Effector memory CD4-positive, alpha-beta T cell (primary cell): ENCODE measurements at places on chromosomes 5 and 9.

GRCh38 chr9:104177676-104178075, 83.6 kb downstream of the SMC2 start:
- no peak for DNase-seq

DNA sequence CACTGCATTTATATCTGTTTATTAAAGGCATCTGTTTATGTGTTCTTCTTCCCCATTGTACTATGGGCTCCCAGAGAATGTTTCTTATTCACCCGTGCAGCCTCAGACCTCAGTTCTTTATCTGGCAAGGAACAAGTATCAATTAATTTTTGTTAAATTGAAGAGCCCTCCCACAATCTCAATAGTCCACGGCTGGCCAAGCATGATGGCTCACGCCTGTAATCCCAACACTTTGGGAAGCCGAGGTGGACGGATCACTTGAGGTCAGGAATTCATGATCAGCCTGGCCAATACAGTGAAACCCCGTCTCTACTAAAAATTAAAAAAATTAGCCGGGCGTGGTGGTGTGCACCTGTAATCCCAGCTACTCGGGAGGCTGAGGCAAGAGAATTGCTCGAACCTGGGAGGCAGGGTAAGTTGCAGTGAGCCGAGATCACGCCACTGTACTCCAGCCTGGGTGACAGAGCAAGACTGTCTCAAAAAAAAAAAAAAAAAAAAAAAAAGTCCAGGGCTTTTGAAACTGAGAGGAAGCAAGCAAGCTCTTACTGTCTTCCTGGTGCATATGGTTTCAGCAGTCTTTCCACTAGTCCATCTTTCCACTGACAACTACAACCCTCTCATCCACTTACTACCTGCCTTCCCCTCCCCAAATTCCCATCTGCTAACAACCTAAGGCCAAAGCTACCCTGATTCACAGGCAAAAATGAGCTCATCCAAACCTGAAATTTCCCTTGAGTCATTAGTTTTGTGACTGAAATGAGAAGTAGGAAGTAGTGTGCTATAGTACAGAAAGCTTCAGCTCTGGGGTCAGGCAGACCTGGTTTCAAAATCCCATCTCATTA, 2.3 kb upstream of the HK3 start:
- no peak for DNase-seq

DNA sequence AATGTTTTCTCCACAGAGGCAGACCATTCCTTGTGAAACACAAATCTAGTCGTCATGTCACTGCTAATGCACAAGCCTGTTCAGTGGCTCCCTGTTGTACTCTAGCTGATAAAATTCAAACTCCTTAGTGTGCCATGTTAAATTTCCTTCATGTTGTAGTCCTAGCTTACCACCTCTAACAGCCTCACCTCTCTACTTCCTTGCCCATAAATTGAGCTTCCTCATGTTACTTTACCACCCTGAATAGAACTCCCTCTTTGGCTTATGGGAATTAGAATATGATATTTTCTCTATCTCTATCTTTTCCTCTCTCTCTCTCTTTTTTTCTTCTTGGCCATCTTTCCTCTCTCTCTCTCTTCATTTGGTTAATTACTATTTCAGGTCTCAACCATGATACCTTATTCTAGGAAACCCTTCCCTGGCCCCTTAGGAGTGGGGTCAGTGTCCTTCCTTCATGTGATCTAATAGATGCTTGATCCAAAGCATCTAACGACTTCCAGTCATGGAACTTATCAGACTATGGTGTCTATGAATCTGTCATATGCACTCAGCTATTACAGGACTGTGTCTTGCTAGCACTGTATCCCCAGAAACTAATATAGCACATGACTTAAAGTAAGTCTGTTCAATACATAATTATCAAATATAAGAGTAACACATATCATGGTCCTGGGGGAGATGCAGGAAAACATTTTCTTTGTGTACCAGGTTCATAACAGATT, 31.5 kb upstream of the ALDH1A1 start:
- no peak for DNase-seq

GRCh38 chr5:124280079-124280478, 466.4 kb downstream of the ZNF608 start:
- no peak for DNase-seq

- no peak for DNase-seq
These were observed 159.5 kb upstream of the IL12B start for GRCh38 chr5:159489779-159490178.

DNA sequence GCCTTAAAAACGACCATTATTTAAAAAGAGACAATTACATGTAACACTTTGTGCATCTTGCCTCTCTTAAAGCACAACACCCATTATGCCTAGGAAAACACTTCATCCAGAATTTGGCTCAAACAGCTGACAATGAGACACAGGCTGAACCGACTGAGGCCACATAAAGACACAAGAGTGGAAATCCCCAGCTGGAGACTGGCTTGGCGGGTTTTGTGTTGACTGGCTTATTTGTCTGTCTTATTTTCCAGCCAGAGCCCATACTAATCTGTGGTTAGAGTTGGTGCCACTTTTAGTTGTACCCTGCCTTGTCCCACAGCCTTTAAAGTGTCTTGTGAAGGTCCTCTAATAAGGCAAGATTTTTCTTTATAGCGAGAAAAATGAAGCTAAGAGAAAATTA, 21.2 kb downstream of the TRIM14 start:
- DNase-seq = peak; percentile 53

DNA sequence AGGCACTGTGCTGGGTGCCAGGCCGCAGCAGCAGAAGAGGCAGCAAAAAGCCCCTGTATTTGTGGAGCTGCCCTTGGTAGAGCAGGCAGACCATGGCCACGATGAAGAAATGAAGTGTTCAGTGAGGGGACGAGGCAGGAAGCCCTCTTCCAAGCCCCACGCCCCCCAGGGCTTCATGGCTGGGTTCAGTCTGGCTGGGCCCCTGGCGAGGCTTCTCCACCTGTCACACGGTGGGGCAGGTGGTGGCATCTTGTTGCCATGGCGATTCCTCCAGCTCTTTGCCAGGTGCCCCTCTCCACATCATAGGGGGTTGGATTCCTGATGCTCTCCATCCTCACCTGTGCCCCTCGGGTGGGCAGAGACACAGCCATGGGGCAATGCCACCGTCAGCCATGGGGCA, 21.5 kb downstream of the ADGRD2 start:
- DNase-seq = no peak
